ENCODE measurements at places on chromosomes 3 and 15.

GRCh38 chr3:182585532-182586150 is 207.7 kb upstream of the ATP11B start:
- no peak for DNase-seq

- DNase-seq, result peak; percentile 50
Measured at GRCh38 chr3:32391643-32392535, at the start of gene CMTM7. Gene CMTM7, plus strand, starts transcription at chr3:32391853. Its CDS starts 54 bp downstream, at chr3:32391907.

GRCh38 chr15:70111203-70112073 is 13.7 kb upstream of the TLE3 start:
- no peak for DNase-seq

- no peak for DNase-seq
Measured at GRCh38 chr15:39551476-39551875, 29.4 kb upstream of the THBS1 start.

DNA sequence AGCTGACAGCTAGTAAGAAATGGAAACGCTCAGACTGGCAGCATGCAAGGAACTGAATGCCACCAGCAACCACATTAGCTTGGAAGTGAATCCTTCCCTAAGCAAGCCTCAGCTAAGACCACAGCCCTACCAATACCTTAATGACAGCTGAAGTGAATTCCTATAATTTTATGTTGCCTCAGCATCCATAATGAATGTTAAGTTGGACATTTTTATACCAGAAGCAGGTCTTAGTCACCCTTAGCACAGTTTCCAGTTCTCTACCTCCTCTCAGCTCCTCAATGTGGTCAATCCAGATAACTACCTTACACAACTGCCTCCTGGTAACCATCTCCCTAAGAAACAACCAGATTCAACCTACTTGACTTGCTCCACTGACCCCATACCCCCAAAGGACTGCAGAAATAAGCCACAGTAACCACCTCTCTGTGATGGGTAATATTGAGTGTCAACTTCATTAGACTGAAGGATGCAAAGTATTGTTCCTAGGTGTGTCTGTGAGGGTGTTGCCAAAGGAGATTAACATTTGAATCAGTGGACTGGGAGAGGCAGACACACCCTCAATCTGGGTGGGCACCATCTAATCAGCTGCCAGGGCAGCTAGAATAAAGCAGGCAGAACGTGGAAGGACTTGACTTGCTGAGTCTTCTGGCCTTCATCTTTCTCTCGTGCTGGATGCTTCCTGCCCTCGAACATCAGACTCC is 33.5 kb downstream of the NEDD4 start:
- DNase-seq, result no peak

DNA sequence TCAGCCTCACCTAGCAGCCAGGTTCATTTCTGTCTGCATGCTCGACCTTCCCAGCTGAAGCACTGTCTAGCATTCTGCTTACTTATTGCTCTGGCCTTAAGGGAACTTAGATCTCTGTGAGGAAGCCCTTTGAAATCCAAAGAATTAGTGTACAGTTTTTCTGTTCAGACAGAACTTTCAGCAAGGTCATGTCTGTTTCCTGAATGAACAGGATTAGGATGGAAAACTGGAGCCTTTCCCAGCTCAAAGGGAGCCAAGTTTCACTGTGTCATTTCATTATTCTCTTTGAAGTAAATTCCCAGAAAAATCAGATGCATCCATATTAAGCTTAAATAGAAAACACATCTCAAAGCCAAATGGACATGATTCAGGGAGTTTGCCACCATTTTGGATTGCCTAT is 457.3 kb upstream of the KCNMB2 start:
- DNase-seq, result no peak

DNA sequence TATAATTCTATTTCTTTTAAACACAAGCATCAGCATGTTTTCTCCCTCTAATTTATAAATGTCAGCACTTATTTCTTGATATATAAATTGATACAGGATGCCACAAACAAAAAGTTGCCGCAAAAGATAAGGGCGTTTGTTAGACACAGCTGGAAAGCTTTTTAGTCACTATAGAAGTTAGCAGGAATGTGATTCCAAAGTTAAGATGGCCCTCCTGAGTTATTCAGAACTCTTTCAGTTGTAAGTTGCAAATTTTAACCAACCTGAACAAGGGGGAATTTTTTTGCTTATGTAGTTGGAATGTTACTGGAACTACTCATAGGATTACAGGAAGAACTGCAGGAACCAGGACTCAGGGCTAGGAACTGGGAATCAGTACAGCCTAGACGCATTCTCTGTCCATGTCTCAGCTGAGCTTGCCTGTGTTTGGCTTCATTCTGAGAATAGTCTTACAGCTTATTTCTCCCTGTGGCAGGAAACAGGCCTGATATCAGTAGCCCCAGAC is 166.3 kb downstream of the VGLL4 start:
- DNase-seq, result no peak

DNA sequence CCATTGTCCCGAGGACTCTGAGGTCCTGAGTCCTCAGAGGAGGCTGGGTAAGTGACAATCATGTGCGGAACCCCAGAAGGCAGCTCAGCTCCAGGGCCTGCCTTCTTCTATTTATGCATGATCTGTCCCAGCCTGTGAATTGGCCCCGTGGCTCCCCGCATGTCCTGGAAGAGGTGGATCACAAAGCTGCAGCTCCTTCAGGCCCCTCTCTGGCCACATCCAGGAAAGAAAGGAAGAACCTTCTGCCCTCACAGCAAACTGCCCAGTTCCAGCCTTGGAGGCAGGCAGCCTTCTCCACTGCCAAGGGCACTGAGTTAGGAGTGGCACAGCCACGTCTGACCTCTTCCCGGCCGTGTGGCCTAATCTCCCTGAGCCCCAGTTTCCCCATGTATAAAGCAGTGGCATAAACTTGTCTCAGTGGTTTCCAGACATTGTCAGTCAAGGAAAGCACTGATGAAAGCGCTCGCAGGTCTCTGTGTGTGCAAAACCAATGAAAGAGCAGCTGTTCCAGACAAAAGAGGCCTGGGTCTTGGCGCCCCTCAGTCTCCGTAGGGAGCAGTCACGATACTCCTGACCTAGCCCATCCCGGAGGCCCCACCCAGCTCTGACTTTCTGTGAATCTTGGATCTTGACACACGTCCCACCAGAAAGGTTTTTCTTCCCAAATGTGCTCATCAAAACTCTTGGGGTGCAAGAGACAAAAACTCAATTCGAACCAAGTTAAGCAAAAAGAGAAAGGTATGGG is 497.3 kb downstream of the SHQ1 start:
- no peak for DNase-seq

- DNase-seq, result no peak
Measured at GRCh38 chr15:75817138-75817935, 25.9 kb upstream of the UBE2Q2 start.

DNA sequence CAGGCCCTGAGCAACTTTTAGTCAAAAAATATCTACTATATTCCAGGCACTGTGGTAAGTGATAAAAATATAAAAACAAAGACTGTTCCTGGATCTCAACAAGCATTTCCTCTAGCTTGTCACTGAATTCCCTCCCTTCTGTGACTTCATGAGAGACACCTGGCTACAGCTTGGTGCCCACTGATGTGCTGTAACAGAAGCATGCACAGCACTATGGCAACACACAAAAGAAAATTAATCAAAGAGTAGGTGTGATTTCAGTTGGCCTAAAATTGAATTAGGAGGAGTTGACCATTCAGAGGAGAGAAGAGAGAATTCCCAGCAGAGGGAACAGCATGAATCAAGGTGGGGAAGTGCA is 158.9 kb upstream of the LPP start:
- DNase-seq, result no peak

DNA sequence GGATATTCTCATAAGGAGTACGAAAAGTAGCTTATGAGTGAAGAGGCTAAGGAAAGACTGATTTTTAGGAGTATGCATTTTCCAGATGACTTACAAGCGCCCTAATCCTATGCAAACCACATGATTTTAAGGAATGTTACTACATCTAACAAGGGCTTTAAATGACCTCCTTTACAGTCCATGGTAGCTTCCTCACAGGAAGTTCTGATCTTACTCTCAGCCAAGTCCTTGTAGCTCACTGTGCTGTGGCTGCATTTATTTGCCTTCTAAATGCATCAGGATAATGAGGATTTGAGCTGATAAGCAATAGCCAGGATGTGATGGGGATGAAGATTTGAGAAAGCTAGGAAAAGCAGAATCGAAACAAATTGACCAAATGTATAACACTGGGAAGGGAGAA is 896.0 kb downstream of the MCTP2 start:
- DNase-seq, result no peak

GRCh38 chr15:68698708-68699107 is 119.9 kb downstream of the CORO2B start:
- DNase-seq, result no peak

- no peak for DNase-seq
Measured at GRCh38 chr15:70910958-70911357, 18.3 kb downstream of the LRRC49 start.

DNA sequence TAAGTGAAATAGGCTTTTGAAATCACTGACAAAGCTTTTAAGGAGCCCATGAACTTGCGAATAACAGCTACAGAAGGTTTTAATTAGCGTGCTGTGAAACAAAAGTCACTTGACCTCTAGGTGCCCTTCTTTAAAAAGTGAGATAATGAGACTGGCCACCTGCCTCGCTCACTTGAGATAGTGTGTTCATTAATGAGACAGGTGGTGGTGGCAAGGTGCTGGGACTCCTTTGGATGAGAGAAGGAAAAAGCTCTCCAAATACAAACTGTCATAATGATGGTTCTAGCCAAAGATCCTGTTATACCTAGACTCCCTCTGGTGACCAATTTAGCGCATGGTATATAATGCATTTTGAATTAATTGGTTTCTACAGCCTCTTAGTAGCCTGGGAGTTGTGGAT is 22.7 kb upstream of the IREB2 start:
- DNase-seq, result no peak

DNA sequence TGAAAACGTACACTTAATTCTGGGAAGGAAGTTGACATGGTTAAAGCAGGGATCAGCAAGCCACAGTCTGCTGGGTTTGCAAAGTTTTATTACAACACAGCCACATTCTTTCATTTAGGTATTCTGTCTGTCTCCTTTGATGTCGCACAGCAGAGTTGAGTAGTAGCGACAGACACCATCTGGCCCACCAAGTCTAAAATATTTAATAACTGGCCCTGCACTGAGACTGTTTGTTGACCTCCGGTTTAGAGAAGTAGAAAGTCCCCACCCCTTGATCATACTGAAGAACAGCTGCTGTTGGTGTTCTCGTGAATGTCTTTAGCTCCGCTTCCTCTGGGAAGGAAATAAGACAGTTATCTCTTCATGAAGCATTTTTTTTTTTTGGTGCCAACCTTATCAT is 66.2 kb downstream of the MCTP2 start:
- no peak for DNase-seq

DNA sequence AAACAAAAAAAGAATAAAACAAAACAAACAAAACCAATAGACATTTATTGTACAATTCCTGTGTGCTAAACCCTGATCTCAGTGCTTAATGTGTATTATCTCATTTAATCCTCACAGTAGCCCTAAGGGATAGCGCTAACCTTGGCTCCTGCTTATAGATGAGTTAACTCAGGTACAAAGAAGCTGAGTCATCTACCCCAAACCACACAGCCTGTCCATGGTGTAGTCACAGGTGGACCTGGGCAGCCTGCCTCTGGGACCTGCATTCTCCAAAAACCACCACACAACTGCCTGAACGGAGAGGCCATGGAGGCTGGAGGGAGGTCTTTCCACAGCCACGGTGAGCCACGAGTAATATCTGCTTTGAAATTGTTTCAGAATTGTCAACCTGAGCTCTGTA is 5.5 kb upstream of the CLN6 start:
- DNase-seq, result no peak

- DNase-seq, result no peak
Measured at GRCh38 chr15:38540510-38540909, 24.1 kb downstream of the RASGRP1 start.

GRCh38 chr3:61826161-61826560 is 264.8 kb downstream of the PTPRG start:
- no peak for DNase-seq

GRCh38 chr3:5787861-5788488 is 600.5 kb downstream of the EDEM1 start:
- no peak for DNase-seq

DNA sequence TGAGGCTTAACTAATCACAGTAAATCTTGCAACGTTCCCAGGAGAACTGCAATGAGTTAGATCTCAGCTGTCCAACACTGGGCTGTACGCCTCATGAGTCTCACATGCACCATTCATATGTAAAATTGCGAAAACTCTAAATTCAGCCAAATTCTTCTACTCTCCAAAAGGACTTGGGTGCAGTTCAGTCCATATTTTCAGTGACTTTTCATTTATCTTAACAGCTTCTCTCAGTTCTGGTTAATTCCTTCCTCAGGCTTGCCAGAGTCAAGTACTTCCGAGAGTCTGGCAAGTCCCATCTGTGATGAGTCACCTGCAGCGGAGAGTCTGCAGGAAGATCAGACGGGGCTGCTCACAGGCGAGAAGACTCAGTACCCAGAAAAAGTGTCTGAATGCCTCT is 11.5 kb downstream of the CCDC80 start:
- DNase-seq, result no peak

DNA sequence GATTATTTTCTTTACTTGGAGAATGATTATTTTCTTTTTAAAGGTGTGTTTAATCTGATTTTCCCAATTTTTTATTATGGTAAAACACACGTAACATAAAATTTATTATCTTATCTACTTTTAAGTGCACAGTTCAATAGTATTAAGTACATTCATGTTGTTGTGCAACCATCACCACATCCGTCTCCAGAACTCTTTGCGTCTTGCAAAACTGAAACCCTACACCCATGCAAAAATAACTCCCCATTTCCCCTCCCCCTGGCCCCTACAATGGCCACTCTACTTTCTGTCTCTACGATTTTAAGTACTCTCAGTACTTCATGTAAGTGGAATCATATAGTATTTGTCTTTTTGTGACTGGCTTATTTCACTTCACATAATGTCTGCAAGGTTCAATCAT is 230.7 kb downstream of the SATB1 start:
- no peak for DNase-seq

GRCh38 chr3:47803480-47804025 is 615 bp downstream of the DHX30 start:
- peak; percentile 21 for DNase-seq

DNA sequence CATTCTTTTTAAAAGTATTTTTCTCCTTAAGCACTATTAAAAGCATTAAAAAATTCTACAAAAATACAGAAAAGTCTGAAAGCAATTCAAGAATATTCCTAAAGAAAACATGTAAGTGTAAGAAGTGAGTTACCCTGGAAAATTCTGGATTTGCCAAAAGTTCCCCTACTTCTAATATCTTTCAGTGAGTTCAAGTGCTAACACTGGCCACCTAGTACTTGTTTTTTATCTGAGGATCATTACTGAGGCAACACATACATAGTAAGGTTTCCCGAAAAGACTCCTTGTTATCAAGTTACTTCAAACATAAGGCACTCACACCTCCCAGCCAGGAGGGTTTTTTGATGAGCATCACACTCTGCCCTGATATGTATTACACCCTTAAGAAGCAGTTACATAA is 158.4 kb downstream of the TIGIT start:
- no peak for DNase-seq

DNA sequence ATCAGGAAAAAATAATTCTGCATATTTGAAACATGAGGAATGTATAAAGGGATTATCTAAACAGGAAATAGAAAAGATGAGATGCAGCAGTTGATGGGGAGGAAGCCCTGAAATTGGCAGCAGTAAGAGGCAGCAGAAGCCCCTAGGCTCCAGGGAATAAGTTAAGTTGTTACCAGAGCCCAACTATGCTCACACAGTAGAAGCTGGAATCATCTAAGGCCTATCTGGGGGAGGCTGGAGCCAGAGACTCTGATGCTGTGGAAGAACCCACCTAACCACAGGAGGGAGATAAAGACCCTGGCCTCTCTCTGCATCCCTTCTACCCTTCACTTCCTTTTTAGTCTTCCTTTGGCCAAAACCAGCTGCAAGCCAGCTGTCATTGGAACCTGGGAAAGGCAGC is 519.7 kb downstream of the DIPK2A start:
- DNase-seq, result no peak

All from activated gamma-delta T cell treated with Interleukin-2 at 50 U/mL for 16 hours (primary cell).